ENCODE measurements at places on chromosomes 12 and 14.

DNA sequence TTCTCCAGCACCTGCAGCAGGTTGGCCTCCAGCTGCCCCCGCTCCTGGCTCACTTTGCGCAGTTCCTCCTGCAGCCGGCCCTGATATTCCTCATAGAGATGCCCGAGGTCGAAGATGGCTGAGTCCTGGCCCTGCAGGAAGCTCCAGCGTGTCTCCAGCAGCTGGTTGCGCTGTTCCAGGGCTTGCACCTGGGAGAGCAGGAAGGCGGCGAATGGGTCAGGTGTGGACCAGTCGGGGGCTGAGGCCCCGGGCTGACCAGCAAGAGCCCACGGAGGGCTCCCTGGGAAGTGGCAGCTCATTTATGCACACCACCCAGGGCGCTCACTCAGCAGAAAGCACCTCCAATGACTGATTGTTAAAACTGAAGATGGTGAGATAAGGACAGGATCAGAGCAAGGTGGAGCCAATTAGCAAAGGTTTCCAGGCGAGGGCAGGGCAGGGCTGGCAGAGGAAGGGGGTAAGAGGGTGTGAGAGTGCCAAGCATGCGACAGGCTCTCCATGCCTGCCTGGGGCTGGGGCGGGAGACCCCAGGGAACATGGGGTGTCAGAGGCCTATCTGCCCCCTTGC is 6.3 kb downstream of the KRT80 start:
- no peak overlapping the region for H3K4me3 ChIP-seq
- H3K36me3 ChIP-seq = no peaks in the 10 kb centered on the region
- H3K4me1 ChIP-seq = peaks cover 3% of the 10 kb centered on the region
- H3K27me3 ChIP-seq = peaks cover 10% of the 10 kb centered on the region

DNA sequence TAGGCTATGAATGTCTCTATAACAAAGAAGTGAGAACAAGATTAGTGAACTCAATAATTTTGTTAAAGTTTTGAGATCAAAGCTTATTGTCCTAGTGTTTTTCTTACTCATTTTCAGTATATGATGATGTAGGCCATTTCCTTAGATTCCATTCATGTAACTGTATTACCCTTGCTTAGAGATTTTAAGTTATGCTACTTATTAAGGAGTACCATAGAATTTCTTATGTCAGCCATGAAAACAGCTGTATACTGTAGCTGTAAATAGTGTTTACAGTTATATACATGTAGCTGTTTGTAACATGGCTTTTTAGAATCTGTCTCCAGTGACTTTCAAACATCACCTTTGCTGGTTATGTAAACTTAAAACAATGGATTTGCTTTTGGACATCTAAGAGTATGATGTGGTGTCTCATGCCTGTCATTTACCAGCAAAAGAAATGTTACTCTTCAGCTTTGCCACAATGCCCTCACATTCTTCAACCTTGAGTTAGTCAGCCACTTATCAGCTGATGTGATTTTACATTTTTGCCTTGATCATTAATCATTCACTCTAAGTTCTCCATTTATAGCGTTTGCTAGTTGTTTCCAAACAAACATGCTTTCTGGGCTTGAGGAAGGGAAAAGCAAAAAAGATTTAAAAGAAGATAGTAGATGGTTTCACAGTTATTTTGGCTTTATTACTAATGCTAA is 55.5 kb downstream of the SLC16A7 start:
- peaks cover 2% of the 10 kb centered on the region for H3K36me3 ChIP-seq
- H3K27ac ChIP-seq = no peak overlapping the region
- H3K4me3 ChIP-seq = no peak overlapping the region
- peaks cover 21% of the 10 kb centered on the region for H3K4me1 ChIP-seq
- DNase-seq = no peak
- no peaks in the 10 kb centered on the region for H3K27me3 ChIP-seq

GRCh38 chr14:22282949-22283348 is 306.1 kb downstream of the DAD1 start:
- no peak overlapping the region for H3K27ac ChIP-seq
- no peak for DNase-seq
- no peak overlapping the region for H3K4me3 ChIP-seq
- H3K4me1 ChIP-seq = no peaks in the 10 kb centered on the region
- H3K36me3 ChIP-seq = no peaks in the 10 kb centered on the region

- peaks cover 15% of the 10 kb centered on the region for H3K27me3 ChIP-seq
- H3K27ac ChIP-seq = no peak overlapping the region
- DNase-seq = no peak
- no peaks in the 10 kb centered on the region for H3K4me1 ChIP-seq
Measured at GRCh38 chr14:66248256-66248655, 237.9 kb upstream of the CCDC196 start.

DNA sequence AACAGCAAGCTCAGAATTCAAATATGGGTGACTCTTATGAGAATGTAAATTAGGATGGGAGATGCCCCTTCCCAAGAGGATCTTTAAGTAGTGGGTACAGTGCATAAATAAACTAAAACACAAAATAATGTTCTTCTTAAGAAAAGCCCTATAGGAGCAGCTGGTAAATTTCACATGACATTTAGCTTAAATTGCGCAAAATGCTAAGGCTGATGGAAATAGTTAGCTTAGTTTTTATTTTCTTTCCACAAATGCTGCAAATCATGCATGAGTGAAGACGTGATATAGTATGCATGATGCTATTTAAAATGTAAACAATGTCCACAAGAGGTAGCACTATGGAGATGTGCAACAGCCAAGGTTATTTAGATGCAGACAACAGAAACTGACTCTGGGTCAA is 328.1 kb downstream of the ATP23 start:
- DNase-seq = no peak
- H3K27me3 ChIP-seq = peaks cover 19% of the 10 kb centered on the region
- H3K27ac ChIP-seq = no peak overlapping the region
- H3K4me3 ChIP-seq = no peak overlapping the region
- no peaks in the 10 kb centered on the region for H3K36me3 ChIP-seq
- H3K4me1 ChIP-seq = no peaks in the 10 kb centered on the region

- no peak for DNase-seq
- H3K27ac ChIP-seq = no peak overlapping the region
- no peaks in the 10 kb centered on the region for H3K27me3 ChIP-seq
Measured at GRCh38 chr12:13141686-13142085, 38.2 kb upstream of the GSG1 start.

Data from T-helper 17 cell (primary cell).